ENCODE measurements at places on chromosomes 11 and 22.
A peak's percentile ranks its signal among the peaks of the same experiment; 100 is the strongest.

DNA sequence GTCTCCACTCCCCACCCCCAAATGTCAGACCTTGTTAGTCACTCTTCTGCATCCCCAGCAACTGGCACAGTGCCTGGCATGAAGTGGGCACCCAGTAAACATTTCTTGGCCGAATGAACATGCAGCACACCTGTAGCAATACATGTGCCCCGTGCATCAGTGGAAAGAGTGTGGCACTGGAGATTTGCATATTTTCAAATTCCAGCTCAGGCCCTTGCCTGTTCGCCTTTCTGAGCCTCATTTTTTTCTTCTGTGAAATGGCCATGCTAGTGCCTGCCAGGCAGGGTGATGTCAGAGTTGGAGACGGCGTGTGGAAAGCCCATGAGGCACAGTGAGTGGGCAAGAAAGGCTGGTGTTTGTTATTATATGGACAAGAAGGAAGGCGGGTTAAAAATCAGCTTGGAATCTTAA, 38.7 kb downstream of the CD82 start:
- peak; percentile 51 for DNase-seq

DNA sequence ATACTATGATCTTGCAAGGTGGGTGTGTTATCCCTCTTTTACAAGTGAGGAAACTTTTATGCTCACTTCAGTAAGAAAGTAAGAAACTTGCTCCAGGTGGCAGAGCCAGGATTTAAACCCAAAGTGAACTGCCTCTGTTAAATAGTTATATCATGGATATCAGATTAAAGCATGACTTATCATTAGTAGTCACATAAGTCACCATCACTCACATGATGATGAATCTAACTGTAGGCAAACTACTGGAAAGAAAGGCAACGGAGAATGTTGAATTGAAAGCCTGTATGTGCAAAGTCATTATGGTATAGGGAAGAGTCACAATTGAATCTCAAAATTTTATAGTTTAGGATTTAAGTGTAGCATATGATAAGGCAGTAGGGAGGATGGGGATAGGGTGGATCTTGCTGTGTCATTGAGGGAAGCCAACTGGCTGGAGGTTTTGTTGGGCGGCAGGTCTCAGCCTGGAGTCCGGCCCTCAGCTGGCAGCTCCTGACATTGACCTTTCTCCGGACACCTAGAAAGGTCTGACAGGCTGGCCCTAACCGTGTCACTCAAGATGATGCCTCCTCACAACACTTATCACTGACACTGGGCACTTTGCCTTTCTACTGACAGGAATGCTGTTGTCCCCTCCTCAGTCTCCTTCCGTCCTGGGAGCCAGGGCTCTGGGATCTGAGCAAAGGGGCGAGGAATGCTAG, 98.3 kb downstream of the EMSY start:
- DNase-seq, result no peak

DNA sequence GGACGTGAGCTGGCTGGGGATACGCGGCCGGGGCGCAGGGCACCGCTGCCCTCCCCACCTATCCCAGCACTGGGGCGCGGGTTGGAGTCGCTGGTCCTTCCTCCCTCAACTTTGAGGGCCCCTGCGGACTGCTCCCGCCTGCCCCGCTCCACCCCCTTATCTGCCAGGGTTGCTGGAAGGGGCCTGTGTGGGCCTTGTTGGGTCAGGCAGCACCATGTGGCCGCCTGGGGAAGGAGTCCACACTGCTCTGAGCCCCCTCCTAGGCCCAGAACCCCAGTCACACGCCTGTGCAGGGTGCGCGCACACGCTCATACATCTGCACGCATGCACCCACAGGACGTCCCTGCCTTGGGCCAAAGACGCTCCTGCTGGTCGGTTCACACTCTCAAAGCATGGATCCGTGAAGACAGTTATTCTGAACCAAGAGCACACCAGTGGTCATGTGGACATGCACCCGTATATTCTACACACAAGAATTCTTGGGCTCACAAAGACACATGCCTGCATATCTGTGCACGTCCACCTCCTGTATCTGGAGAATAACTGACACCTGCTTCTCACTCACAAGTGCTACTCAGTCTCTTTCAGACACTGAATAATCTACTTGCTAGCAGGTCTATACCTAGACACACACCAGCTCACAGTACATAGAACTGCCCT, 710 bp downstream of the TUB start:
- DNase-seq, result no peak

DNA sequence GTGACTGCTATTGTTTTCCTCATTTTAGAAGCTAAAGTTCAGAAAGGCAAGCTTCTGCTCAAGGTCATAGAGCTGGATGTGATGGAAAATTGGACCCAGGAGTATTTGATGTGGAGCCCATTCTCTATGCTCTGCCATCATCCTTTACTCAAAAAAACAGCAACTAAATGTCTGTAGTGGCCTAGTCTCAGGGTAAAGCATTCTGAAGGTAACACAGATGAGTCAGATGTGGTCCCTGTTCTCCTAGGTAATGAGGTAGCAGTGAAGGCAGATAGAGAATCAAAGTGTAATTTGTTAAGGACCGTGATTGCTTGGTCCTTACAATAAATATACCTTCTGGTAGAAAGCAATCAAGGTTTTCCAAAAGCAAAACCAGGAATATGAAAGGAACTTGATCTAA, 84.4 kb upstream of the SPON1 start:
- DNase-seq, result no peak

DNA sequence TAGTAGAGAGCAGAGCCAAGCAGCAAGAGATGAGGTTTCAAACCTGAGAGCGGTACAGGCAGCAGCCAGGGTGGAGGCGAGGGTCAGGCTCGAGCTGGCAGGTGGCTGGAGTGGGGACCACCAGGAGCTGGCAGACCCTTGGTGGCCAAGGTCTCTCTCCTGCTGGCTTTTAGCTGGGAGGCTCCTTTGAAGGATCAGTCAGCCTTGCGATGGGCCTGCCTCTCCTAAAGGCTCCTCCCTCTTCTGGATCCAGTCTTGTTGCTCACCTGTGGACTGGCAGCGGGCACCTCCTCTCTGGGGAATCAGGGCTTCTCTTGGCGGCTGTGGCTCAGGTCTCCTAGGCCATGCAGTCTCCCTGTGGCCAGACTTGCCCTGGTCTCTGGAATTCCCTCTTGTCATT, 24.8 kb downstream of the TPST2 start:
- peak; percentile 18 for DNase-seq

GRCh38 chr11:14641801-14642200, 1.8 kb upstream of the PDE3B start:
- DNase-seq, result no peak

DNA sequence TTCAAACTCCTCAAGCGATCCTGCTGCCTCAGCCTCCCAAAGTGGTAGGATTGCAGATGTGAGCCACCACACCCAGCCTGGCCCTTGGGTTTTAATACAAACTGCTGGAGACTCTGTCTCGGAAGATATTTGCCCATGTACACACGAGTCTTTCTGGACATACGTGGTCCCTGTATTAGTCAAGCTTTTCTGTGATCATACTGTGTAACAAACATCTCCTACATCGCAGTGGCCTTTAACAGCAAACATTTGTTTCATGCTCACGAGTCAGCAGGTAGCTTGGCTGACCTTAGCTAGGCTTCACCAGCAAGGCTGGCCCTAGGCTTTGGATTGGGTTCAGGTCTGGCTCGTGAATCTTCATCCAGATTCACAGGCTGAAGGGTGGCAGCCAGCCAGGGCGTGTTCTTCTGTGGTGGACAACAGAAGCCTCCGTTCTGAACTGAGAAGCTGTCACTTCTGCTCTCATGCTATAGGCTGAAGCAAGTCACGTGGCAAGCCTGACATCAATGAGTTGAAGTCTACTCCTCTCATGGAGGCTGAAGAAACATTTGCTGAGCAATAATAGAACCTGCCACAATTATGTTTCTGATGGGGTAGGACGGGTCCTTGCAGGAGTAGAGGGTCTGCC, 8.8 kb downstream of the KIAA1671 start:
- no peak for DNase-seq

- no peak for DNase-seq
Measured at GRCh38 chr11:111937461-111937769, 272 bp downstream of the DIXDC1 start.

- DNase-seq, result no peak
Measured at GRCh38 chr11:75574698-75575602, 12.9 kb downstream of the SERPINH1 start.

- no peak for DNase-seq
Measured at GRCh38 chr11:29844701-29845379, 172.0 kb downstream of the KCNA4 start.

DNA sequence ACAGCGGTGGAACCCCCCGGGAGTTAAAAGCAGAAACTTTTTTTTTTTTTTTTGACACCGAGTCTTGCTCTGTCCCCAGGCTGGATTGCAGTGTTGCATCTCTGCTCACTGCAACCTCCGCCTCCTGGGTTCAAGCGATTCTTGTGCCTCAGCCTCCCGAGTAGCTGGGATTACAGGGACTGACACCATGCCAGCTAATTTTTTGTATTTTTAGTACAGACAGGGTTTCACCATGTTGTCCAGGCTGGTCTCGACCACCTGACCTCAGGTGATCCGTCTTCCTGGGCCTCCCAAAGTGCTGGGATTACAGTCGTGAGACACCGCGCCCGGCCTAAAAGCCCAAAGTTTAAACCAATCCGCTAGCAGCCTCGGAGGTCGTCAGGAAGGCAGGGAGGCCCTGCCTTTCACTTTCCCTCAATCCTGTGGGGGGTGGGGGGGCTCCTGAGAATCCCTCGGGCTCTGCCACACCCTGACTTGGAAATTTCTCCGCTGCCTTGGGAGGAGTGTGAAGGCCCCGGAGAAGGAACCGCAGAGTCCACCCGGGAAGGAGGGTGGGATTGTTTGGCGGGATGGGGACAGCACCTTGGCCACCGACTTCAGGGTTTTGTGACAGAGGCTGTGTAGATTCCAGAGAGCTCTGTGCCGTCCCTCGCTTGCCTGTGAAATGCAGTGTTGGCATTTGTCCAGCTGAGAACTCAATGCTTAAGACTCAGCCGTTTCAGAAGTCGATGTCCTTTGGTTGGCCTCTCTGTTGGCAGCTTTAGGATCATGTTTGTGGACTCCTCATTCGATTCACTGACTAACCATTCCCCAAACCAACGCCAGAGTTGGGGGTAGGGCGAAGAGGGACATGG, 1.0 kb downstream of the ARHGAP8 start:
- DNase-seq, result peak; percentile 78

GRCh38 chr11:130370845-130371590, 56.3 kb upstream of the ZBTB44 start:
- DNase-seq, result peak; percentile 13

DNA sequence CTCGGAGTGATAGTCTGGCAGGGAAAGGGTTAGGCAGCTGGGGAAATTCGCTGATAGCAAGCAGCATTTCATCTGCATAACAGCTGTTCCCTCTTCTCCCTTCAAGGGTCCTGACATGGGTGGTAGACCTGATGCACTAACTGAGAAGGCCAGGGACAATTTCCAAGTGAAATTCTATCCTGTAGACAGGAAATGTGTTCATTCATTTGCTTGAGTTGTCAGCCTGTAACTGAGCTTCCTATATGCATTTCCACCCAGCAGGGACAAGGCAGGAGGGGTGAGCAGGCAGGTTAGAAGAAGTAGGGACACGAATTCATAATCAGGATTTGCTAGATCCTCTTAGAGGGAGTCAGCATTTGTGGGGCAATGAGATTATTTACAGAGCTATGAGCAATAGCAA, 154.3 kb upstream of the NCAM1 start:
- no peak for DNase-seq

DNA sequence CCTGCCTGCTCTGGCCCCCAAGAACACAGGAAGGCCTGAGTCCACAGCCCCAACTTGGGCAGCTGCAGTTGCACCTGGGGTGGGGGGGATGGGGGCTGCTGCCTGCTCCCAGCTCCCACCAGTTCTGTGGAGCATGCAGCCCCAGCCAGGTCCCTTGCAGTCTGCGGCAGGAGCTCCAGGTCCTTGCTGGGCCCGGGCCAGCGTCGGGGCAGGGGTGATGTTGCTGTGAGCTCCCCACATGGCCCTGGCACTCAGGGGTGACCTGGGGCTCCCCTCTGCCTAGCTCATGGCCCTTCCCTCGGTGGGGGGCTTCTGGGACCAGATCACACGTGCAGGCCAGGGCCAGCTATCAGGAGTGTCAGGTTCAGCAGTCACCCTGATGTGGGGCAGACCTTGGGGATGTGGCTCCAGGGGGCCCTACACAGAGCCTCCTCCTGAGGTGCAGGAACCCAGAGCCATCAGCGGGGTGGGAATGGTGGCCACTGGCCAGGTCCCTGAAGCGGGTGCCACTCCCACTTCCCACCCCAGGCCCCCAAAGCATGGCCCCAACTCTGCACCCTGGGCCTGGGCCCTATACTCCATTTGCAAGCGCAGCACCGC, 10.4 kb upstream of the MED17 start:
- DNase-seq, result no peak

DNA sequence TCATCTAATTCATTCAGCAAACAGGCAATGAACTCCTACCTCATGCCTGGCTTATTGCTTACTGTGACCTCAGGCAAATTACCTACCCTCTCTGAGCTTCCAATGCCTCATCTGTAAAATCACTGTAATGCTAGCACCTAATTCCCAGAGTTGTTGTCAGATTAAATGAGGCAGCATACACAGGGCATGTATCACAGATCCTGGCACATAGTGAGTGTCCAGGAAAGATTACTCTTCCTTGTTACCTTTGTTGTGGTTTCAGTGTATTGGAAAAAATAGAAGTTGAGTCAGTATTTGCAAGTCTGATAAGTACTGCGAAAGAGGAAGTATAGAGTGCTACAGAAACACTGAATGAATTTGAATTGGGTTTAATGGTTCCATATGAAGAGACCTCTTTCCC, 26.4 kb upstream of the LRRC55 start:
- DNase-seq, result peak; percentile 66

DNA sequence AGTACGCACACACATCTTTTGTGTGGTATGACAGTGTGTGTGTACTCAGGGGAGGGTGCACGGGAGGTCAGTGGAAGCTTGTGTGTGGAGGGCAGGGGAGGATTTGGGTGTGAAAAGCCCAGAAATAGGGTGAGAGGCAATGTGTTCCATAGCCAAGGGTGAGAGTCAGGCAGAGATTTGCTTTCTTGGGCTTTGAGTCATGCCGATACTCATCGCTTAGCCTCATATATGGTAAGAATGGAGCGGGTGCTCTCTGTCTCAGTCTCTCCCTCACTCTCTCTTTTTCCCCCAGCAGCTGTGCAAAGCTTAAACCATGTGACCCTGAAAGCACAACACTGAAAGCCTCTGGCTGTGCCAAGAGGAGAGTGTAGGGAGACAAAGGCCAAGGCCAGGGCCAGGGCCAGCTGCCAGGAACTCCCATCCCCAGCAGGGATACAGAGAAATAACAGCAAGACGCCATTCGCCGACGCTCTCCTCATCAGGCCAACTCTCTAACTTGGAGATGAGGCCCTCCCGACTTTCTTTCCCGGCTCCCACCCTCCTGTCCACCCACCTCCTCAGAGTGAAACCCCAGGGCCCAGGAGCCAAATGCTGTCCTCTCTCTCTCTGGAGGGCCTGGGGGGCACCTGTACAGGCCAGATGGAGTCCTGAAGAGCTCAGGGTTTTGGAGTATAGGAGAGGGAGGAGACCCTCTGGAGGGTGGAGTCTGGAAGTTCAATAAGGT, 20.3 kb upstream of the MICAL3 start:
- DNase-seq, result peak; percentile 45

DNA sequence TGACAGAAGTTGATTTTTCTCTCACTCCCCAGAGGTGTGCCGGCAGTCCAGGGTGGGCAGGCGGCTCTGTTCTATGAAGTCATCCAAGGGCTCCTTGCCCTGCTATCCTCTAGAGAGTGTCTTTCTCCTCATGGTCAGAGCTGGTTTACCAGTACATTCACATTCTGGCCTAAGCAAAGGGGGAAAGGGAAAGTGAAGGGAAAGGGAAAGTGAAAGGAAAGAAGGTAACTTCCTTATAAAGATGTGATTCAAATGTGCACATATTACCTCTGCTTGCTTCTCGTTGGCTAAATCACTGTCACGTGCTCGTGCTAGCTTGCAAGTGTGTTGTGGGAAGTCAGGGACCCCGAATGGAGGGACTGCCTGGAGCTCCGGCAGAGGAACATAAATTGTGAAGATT, 2.9 kb upstream of the HTATIP2 start:
- peak; percentile 77 for DNase-seq

GRCh38 chr22:45626198-45626651, 45.4 kb upstream of the ATXN10 start:
- peak; percentile 93 for DNase-seq
